ENCODE measurements at places on chromosomes 11 and 22.

DNA sequence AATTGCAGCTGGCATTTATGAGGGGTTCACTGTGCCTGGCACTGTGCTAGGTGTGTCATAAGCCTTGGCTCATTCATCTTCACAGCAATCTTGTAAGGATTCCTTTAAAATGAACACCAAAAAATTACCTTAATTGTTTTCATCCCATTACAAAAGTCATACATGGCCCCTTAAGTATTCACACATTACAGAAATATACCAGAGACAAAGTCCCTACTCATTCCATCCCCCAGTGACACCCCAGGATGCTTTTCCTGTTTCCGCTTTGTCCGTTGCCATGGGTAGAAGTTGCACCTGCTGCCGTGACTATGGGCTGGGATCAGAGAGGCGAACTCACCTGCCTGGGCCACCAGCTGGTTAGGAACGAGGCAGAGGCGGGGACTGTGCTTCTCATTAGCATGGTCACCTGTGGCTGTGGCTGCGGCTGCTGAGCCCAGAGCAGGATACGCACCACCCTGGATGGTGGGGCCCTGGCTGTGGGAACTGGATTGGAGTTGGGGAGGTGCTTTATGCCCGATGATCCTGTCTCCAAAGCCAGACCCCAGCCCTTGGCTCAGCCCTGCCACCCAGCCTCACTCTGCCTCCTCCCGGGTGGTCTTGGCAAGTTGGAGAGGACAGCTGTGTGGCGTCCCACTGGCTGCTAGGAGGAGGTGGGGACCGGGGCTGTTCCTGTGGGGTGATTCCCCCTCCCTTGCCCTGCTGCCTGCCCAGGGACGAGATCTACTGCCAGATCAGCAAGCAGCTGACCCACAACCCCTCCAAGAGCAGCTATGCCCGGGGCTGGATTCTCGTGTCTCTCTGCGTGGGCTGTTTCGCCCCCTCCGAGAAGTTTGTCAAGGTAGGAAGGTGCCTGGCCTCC is 60.8 kb downstream of the MYO7A start:
- DNase-seq, result no peak

DNA sequence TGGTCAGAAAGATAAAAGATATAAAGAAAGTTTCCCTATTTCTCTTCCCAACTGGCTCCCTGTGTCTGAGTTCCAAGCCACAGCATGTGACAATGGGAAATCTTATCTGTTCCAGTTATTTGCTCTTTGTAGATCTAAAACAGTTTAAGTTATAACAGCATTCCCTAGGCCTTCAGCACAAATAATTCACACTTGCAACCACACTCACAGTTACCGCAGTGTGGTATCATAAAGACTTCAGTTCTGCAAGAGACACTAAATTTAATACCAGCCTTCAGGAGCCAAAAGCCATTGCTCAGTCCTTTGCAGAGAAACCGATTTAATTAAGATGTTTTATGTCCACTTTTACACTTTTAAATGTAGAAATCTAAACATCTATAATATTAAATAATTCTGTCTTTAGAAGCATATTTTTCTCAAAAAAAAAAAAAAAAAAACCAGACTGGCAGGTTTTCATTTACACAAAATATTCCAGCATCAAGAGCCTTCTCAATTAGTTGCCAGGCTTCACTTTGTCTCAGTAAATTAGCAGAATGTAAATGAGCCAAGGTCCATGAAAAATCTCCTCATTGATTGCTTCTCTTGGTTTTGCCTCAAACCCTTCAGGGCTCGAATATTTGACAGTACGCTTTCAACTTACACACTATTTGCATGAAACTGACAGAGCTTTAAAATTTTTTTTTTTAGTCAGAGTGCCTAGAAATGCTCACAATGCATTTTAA is 300.0 kb upstream of the DDI1 start:
- no peak for DNase-seq

- no peak for DNase-seq
Measured at GRCh38 chr11:114017723-114018122, 41.8 kb upstream of the ZBTB16 start.

DNA sequence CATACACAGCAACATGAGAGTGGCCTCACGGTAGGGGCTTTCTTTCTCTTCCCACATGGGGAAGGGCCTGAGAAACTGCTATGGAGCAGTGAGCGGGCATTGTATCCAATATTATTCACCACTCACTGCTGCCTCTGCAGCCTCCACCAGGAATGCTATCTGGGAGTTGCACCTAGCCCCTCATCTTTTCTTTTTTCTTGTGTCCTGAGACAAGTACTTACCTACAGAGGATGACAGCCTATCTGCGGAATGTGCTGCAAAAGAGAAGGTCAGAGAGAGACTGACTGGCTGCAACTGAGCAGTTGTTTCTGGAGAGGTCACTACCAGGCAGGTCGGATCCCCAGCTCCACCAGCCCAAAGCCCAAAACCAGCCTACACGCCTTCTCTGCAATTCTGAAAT is 52.1 kb upstream of the HTATIP2 start:
- no peak for DNase-seq

DNA sequence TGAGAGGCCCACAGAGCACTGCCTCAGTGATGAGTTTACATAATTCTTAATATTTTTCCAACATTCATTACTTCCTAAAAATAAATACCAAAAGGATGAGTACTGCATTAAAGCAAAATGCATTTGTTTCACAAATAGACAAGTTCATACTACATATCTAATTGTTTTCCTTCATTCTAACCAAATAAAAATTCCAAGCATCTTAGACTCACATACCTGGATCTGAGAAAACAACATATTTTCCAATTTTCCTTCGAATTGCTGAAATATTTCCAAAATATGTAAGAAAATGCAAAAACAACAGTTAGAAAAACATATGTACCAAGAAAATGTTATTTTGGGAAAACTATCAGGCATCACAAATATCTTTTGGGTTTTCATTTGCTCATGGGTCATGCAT is 127.9 kb upstream of the CEP126 start:
- no peak for DNase-seq

GRCh38 chr11:128581561-128582272 is 5.6 kb downstream of the ETS1 start:
- DNase-seq, result no peak

Data from stimulated activated CD4-positive, alpha-beta T cell treated with anti-CD3 and anti-CD28 coated beads, Interleukin-4, amount 100 ng/mL, for 4 hours (primary cell).